ENCODE measurements at places on chromosomes 3 and 15. TPM values are rescaled to one million over a fixed set of nuclear protein-coding genes. Genes with fewer than 3 reads are reported as not detected.

MYLK gene
- 188 TPM for total RNA-seq

SRP14 gene
- 292 TPM for total RNA-seq

TRH gene
- total RNA-seq, result not detected

TIMP4 gene
- 213 TPM for total RNA-seq

DOCK3 gene
- 2.5 TPM for total RNA-seq

PAK2 gene
- 69.8 TPM for total RNA-seq

TM6SF1 gene
- 13.4 TPM for total RNA-seq

CASR gene
- not detected for total RNA-seq

TF gene
- 111 TPM for total RNA-seq

ANKUB1 gene
- not detected for total RNA-seq

OXTR gene
- total RNA-seq, result 1.1 TPM

ATP13A4 gene
- 0.36 TPM for total RNA-seq

P2RY13 gene
- 0.72 TPM for total RNA-seq

EFCAB12 gene
- 0.24 TPM for total RNA-seq

IQCB1 gene
- 27.5 TPM for total RNA-seq

RAB6B gene
- 16.4 TPM for total RNA-seq

NOX5 gene
- total RNA-seq, result 0.28 TPM

GOLGA8H gene
- not detected for total RNA-seq

FOXL2 gene
- not detected for total RNA-seq

GRAMD1C gene
- 1.4 TPM for total RNA-seq

HTR3C gene
- not detected for total RNA-seq

Data from omental fat pad (tissue), 4 donors.